ENCODE measurements at places on chromosomes 7 and 10. TPM values are rescaled to one million over a fixed set of nuclear protein-coding genes. Genes with fewer than 3 reads are reported as not detected.

- no peak for DNase-seq
Observed at GRCh38 chr10:1206601-1207000, 150.4 kb downstream of the WDR37 start.

- DNase-seq, result no peak
Observed at GRCh38 chr10:34886906-34887642, 72.0 kb upstream of the PARD3 start.

DNA sequence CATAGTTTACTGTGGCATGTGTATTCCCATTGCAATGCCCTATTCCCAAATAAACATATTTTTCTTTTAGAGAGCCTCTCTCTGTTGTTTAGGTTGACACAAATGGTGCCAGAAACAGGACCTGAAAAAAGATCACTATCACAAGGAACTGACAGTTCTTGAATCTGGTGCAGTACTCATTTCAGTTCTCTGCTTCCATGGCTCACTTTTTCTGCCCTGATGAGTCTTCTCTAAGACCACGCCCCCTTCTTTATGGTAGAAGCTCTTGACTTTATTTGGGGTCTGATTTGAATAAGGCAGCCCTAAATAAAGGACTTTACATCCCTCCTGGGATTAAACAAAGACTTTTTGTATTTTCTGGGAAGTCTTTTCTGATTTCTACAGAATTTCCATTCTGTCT is 3.5 kb upstream of the CCDC126 start:
- no peak for DNase-seq

- DNase-seq, result no peak
Observed at GRCh38 chr10:130337305-130337640, 201.1 kb downstream of the GLRX3 start.

- no peak for DNase-seq
Observed at GRCh38 chr10:29063806-29064644, 224.8 kb upstream of the LYZL1 start.

CPA2 gene
- total RNA-seq, result 0.14 TPM

Measured in thymus (tissue), 14 donors.